ENCODE measurements at places on chromosomes 1 and 21. TPM values are rescaled to one million over a fixed set of nuclear protein-coding genes. Genes with fewer than 3 reads are reported as not detected.

GRCh38 chr1:37238364-37239224 lies 204.3 kb upstream of the GRIK3 start:
- no peak overlapping the region for H3K27ac ChIP-seq
- no peaks in the 10 kb centered on the region for H3K4me1 ChIP-seq
- H3K4me3 ChIP-seq, result no peak overlapping the region
- DNase-seq, result no peak
- peaks cover 6% of the 10 kb centered on the region for H3K27me3 ChIP-seq
- H3K36me3 ChIP-seq, result no peaks in the 10 kb centered on the region

DNA sequence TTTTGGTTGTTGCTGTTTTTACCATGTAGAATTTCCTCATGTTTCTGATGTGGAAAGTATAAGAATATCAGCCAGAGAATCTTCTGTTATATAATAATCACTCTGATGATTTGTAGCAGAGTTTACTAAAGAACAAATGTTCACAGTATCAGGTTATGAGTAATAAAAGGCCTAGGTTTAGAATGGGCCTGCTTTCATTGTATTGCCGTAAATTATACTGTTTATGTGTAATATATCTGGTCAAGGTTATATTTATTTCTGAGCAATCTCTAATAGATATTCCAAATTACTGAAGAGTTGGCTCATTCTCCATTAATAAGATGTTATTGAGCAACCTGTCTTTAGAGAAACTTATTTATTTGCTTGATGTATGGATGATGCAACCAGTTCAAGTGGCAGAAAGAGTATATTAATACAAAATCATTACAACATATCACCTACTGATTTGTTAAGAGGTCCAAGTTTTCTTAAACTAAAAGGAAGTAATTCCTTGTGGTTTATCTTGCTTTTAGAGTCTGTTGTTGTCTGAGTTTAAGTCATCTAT lies 649.4 kb upstream of the CXADR start:
- no peaks in the 10 kb centered on the region for H3K4me1 ChIP-seq
- no peak for DNase-seq
- no peak overlapping the region for H3K27ac ChIP-seq

The NUF2 gene
- 0.55 TPM for total RNA-seq

DNA sequence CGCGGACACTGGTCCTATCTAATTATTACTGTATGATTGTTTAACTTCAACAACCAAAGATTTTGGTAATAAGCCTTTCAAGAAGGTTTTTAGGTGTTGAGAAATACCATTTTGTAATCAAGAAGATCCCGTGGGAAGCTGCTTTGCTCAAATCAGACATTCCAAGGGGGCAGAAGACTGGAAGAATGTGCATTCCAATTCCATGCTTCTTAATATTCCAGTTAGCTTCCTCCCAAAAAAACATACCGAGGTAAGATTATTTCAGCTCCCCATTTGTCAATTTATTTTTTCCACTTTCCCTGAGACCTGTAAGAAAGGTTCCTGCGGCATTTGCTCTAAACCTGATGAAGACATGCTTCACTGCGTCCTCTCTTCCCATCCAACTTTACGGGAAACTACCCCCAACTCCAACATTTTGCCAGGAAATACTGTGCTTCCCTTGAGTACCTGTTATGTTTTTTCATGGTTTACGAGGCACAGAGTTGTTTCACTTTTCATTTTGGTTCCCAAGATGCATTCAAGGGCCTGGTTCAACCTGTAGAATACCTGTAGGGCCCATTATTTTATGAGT lies 4.1 kb downstream of the CNN3 start:
- peak overlapping the region; percentile 9 for H3K4me3 ChIP-seq
- no peaks in the 10 kb centered on the region for H3K36me3 ChIP-seq
- DNase-seq, result no peak
- H3K27me3 ChIP-seq, result no peaks in the 10 kb centered on the region
- peaks cover 12% of the 10 kb centered on the region for H3K4me1 ChIP-seq
- peak overlapping the region; percentile 98 for H3K27ac ChIP-seq

Measured in prostate gland (tissue), 2 donors.